ENCODE measurements at places on chromosomes 7 and 10.
A peak's percentile ranks its signal among the peaks of the same experiment; 100 is the strongest.

DNA sequence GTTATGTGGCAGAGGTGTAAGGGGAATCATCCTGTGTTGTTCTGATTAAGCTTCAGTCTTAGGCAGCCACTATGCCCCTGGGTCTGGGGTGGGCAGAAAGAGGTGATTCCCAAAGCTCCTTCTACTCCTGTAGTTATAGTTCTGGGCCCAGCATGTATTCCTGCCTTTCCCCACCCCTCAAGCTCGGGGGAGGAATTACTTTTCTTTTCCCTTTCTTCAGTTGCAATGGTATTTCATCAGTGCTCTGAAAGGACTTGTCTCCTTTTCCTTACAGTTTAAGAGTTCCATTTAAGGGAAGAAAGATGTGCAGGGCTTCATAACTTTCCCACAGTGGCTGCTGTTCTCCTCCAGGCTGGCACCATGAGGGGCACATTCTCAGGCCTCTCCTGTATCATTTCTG is 94.2 kb downstream of the MTPAP start:
- DNase-seq: no peak

GRCh38 chr10:77723376-77723775 is 85.8 kb upstream of the KCNMA1 start:
- no peak for DNase-seq

- no peak for DNase-seq
Measured at GRCh38 chr7:117942780-117943179, 69.5 kb upstream of the CTTNBP2 start.

- no peak for DNase-seq
Measured at GRCh38 chr10:37844644-37845043, 12.8 kb downstream of the ZNF248 start.

DNA sequence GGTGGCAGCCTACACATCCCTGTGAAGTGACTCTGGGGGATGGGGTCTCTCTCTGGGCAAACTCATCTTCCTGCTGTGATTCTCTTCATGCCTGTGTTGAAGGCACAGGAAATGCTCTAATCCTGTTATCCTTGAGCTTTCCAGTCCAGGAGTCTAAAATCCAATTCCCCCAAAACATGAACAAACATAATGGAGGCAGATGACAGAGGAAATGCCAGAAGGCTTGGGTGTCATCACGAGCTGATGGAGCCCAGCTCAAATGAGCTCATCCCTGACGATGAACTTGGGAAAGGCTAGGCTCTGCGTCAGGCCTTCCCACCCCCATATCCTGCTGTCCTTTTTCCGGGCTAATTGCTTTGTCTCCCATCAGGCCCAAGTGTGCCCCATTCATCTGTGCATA is 165.9 kb upstream of the PODXL start:
- DNase-seq: peak; percentile 3

- no peak for DNase-seq
Measured at GRCh38 chr7:91465595-91466061, 201.4 kb downstream of the FZD1 start.

GRCh38 chr10:74924251-74924963 is 98.0 kb downstream of the KAT6B start:
- DNase-seq: no peak

DNA sequence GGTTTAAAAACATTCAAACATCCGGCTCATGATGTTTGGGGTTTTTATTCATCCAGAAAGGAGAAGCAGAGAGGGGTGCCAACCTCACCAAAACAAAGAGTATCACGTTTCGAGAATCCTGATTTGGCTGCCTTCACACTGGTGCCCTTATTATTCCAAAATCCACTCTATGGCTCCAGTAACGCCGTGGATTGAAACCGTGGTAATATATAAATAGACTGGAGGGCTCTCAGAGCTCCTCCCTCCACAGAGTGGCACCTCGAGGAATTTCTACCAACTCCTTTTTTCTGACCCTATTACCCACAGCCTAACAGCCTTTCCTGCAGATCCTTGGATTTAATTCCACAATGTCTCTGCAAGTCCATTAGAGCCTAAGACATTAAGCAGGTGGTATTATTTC is 353.6 kb downstream of the CRPPA start:
- DNase-seq: no peak

- no peak for DNase-seq
Measured at GRCh38 chr10:125868372-125868975, 12.6 kb downstream of the DHX32 start.

DNA sequence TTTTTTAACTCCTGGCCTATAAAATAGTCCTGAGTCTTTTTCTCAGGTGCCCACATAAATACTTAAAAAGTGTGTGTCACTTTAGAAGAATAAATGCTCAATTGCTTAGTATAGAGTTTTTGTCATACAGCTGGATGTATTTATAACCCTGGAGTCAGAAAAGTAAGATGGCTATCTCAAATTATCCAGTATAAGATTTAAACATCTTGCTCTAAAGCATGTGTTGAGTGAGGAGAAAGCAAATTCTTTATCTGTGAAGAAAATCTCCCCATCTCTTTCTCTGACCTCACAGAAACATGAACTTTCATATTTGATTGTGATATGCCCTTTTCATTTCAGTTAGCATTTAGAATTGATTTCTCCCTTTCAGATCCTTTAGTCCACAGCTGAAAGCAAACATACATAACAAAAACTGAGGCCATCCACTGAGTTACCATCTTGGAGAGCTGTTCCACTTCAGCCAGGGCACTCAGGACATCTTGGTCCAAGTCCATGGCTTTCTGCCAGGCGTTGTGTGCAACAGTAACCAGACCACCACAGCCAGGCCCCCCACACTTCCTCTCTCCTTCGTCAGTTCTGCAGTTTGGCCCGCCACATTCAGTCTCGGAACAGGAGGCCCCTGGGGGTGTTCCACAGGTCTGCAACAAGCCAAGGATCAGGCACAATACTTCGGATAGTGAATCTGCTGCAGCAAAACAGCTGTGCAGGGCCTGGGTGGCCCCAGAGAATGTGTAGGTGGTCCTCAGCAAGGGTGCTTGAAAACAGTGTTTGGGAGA is 40.9 kb downstream of the DLD start:
- peak; percentile 47 for DNase-seq

DNA sequence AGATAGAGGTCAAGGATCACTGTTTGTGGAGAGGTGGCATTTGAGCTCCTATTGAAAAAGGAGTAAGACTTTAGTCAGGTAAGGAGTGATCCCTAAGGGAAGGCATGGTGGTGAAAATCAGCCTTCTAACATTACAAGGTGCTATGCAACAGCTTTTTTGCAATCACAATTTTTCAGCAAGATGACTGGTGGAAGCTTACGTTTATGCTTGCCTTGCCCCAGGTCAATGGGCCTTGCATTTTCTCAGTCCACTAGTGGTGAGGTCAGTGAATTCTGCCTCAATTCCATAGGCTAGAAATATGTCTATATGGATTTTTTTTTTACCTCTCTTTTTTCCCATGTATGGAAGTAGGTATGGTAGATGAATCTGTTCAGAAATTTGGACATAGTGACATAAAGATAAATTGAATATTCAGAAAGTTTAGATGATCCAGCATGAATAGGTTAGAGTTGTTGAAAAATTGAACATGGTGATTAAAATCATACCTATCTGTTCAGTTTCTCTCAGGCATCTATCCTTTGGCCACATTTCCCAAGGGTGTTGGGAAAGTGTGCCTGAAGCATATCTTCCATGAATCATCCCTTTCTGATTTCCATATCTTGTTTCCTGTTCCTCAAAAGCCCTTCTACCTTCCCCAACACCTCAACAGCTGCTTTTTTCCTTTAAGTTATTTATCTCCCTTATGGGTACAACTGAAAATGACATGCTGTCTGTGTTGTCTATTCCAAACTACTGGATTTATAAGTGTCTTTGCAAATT is 71.9 kb upstream of the PTPRZ1 start:
- no peak for DNase-seq
